Tibial nerve (tissue), 4 donors: ENCODE measurements at places on chromosomes 1 and 21. TPM values are rescaled to one million over a fixed set of nuclear protein-coding genes. Genes with fewer than 3 reads are reported as not detected.

DNA sequence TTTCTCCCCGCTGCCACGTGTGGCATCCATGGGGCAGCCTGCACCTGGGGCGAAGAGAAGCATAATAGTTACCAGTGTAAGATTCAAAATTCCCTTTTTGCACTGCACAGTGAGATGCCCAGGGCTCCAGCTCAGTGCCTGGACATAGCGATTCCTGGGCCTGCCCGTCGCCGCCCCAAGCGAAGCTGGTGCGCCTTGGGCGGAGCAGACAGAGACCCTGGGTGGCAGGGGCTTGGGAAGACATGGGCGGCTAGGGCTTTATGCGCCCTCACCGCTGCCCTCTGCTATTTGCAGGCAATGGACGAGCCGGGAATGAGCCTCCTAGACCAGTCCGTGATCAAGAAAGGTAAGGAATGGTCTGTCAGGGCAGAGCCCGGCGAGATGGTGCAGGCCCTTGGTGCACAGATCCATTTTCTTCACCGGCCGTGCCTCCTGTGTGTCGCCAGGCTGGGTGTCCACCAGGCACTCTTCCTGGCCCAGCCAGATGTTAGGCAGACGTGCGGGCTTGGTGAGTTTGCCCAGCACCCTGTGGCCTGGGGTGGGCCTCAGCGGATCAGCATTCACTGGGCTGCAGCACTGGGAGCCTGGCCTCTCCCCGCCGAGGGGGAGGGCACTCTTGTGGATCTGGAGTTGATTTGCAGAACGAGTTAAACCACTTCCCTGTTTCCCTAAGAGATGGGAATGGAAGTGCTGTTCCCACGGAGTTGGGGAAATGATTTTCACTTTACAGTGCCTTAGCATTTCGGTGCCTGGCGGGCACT lies 1.7 kb downstream of the TFAP2E start:
- peaks cover 12% of the 10 kb centered on the region for H3K4me1 ChIP-seq
- DNase-seq: no peak
- no peak overlapping the region for H3K27ac ChIP-seq
- no peak overlapping the region for H3K4me3 ChIP-seq
- H3K36me3 ChIP-seq: no peaks in the 10 kb centered on the region

- no peak for DNase-seq
- no peaks in the 10 kb centered on the region for H3K27me3 ChIP-seq
- no peaks in the 10 kb centered on the region for H3K36me3 ChIP-seq
- H3K27ac ChIP-seq: peak overlapping the region; percentile 81
- peaks cover 12% of the 10 kb centered on the region for H3K4me1 ChIP-seq
- no peak overlapping the region for H3K4me3 ChIP-seq
Measured at GRCh38 chr1:226814751-226815537, 55.5 kb upstream of the PSEN2 start.

GRCh38 chr1:185732951-185733350 lies 1.2 kb upstream of the HMCN1 start:
- H3K4me1 ChIP-seq: peaks cover 6% of the 10 kb centered on the region
- no peak overlapping the region for H3K27ac ChIP-seq
- DNase-seq: no peak

Gene GNG4
- total RNA-seq: 0.42 TPM

DNA sequence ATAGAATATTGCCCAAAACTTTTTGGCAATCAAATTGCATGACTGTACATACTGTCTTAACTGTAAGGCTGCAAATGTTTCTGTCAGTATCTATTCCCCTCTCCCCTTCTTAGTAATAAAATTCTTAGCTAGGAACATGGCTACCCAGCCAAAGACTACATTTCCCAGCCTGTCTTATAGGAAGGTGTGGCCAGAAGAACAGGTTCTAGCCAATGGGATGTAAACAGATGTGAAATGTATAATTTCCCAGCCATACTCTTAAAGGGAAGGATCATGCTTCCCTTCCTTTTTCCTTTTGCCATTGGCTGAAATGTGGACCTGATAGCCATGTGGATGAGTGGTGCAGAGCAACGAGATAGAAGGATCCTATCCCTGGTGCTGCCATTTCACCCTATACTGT lies 7.0 kb upstream of the HIVEP3 start:
- H3K27me3 ChIP-seq: no peaks in the 10 kb centered on the region
- no peak overlapping the region for H3K4me3 ChIP-seq
- H3K4me1 ChIP-seq: no peaks in the 10 kb centered on the region
- no peak overlapping the region for H3K27ac ChIP-seq
- no peaks in the 10 kb centered on the region for H3K36me3 ChIP-seq
- no peak for DNase-seq

Gene TRIM63
- not detected for total RNA-seq

DNA sequence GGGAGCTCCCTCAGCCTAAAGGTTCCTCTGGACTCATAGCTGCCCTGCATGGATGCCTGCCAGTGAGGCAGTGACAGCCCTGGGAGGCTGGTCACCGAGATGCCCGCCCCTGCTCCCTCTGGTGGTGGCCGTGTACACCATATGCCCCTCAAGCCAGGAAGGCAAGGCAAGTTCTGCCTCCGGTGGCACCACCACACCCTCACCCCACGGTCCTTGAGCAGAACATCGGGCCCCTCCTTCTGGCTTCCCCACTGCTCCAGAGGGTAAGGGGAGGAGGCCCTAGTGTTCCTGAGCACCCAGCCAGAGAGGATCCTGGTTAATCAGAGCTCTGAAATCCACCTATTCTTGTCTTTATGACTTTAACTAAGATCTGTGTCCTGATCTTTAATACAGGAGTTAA lies 1.5 kb upstream of the S100A14 start:
- no peak overlapping the region for H3K4me3 ChIP-seq
- H3K27me3 ChIP-seq: no peaks in the 10 kb centered on the region
- peaks cover 23% of the 10 kb centered on the region for H3K36me3 ChIP-seq
- DNase-seq: no peak
- peak overlapping the region; percentile 45 for H3K27ac ChIP-seq

DNA sequence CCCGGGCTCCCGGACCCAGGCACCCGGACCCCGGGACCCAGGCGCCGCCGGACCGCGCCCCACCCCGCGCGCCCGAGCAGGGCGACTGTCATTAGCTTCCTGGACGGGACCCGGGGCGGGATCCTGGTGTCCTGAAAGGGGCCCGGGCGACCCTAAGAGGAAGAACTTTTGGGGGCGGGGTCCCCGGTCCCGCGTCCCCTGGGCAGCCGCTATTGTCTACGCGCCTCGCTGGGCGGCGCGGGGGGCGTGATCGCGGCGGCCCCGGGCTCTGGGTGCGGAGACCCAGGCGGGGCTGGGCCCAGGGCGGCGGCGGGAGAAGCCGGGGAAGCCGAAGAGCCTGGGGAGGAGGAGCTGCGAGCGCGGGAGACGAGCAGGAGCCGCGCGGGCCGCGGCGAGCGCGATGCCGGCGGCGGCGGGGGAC lies 465 bp downstream of the HUNK start:
- no peaks in the 10 kb centered on the region for H3K27me3 ChIP-seq
- no peaks in the 10 kb centered on the region for H3K36me3 ChIP-seq
- DNase-seq: no peak
- peak overlapping the region; percentile 9 for H3K27ac ChIP-seq
- H3K4me1 ChIP-seq: peaks cover 8% of the 10 kb centered on the region
- H3K4me3 ChIP-seq: peak overlapping the region; percentile 59

DNA sequence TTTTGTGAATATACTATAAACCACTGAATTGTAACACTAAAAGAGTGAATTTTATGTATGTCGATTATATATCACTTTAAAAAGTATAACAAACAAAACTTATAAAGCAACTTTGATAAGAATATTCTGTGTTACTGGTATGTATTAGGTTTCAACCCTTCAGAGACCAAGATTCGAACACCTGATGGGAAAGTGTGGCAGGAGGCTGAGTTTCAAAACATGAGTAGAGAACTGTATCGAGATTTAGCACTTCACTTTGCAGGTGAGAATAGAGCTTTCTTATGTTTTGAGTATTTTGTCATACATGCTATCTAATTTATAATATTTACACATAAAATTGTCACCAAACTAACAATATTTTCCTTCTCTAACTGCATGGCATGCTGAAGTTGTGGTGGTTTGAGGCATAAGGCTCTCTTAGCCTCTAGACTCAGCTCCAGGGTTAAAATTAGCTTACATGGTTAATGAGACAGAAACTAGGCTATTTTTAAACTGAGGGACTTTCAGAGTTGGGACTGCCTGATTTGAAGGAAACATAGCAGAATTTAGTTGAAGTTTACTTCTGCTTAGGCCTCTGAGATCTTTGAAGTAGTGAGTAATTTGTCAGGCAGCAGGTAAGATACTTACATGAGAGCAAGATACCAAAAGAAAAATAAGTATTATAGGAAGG lies 48.6 kb downstream of the CEP350 start:
- H3K27me3 ChIP-seq: no peaks in the 10 kb centered on the region
- no peak overlapping the region for H3K4me3 ChIP-seq
- no peaks in the 10 kb centered on the region for H3K36me3 ChIP-seq
- no peak overlapping the region for H3K27ac ChIP-seq
- DNase-seq: no peak

- no peaks in the 10 kb centered on the region for H3K27me3 ChIP-seq
- DNase-seq: no peak
- no peaks in the 10 kb centered on the region for H3K4me1 ChIP-seq
Measured at GRCh38 chr1:31208361-31208945, 31.2 kb downstream of the NKAIN1 start.

Gene FGR
- 26.3 TPM for total RNA-seq

DNA sequence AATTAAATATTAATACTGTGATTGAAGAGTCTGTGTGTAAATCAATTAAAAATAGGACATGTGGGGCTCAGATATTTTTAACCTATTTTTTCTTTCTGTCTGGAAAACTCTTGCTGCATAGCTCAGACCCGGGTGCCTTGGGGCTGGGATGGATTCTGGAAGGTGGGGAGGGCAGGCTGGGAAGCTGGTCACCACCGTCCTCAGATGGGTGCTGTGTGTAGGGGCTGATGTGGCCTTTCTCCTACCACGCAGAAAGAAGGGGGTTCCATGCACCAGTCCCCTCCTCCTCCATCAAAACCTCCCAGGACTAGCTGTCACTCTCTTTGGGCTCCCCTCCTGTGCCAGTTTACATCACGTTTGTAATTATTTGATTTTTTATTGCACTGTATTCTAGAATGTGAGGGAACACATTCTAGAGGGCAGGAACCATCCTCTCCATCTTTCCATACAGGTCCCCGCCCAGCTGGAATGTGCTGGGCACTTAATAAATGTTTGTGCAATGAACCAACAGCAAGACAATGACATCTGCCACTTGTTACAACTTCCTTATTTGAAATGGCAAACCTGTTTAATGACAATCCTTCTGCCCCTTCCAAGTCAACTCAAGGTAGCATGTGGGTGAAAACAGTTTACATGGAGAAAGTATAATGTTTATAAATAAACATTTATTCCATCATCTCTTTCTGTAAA lies 104.3 kb downstream of the EDEM3 start:
- H3K36me3 ChIP-seq: no peaks in the 10 kb centered on the region
- no peak for DNase-seq
- H3K4me1 ChIP-seq: no peaks in the 10 kb centered on the region
- no peaks in the 10 kb centered on the region for H3K27me3 ChIP-seq
- H3K4me3 ChIP-seq: no peak overlapping the region

Gene RBP7
- total RNA-seq: 41.7 TPM

DNA sequence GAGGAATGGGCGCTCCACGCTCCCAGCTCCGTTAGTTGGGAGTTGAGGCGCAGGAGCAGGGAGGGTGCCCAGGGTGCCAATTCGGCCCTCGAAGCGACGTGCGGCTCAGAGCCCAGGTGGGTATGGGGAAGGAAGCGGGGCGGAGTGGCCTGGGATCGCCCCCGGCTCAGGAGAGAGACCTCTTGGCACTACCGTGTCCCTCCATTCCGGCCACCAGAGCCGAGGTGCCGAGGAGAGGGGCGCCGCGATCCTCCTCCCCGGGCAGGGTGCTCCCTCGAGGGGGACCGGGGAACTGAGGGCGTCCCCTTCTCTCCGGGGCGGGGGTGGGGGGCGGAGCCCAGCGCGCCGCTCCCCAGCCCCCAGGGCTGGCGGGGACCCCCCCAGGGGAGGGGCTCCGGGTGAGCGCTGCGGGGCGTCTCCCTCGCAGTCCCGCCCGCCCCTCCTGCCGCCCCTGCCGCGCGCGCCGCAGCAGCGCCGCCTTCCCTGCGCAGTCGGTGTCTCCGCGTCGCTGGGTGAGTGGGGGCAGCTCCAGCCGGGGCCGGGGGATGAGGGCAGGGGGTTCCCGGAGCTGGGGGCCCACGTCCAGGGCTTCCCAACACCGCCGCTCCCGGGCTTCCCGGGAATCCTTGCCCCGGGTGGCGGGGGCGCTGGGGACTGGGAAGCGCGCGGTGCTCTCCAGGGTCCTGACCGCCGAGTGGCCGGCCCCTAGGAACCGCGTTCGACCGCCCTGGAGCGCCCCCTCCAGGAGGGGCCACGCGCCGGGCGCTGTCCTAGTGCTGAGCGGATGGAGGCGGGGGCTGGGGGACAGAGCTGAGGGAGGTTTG lies at the start of gene HPCA:
HPCA (plus strand) TSS at position 488 of the 824 bp plus-strand sequence. CDS start 2,408 bp downstream, outside the sequence.
- DNase-seq: no peak
- H3K27ac ChIP-seq: no peak within 1 kb of the TSS
- no peaks in the 10 kb centered on the region for H3K4me1 ChIP-seq
- H3K36me3 ChIP-seq: no peaks in the 10 kb centered on the region

Gene C8A
- total RNA-seq: not detected

Gene CHI3L1
- total RNA-seq: not detected

Gene NEK2
- 2.0 TPM for total RNA-seq

Gene GPR37L1
- total RNA-seq: 22.6 TPM

Gene PRAMEF18
- total RNA-seq: not detected

DNA sequence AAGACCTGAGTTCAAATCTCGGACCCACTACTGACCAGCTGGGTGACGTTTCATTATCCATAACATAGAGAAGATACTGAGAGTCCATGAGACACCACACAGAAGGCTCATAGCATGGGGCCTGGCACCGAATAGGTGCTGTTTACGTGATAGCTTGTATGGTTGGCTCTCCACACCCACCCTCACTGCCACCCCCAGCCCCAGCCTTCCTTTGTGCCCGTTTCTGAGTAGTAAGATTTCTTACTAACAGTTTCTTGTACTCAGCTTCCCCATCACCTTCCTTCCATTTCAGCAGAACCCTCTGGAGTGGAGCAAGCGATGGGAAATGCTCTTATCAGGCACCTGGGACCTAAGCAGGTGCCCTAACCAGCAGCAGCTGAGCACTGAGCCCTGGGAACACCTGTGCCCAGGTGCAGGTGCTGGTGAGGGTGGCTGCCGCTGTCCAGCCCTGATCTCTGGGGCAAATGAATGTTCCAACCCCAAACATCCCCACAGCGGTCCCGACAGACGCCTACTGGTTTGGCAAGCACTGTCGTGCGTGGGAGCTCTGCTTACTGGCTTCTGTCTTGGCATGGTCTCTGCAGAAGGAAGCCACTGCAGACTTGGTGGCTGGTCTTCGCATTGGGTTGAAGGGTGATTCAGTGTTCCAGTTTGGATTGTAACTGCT lies 225.4 kb downstream of the CAMTA1 start:
- no peaks in the 10 kb centered on the region for H3K36me3 ChIP-seq
- no peak overlapping the region for H3K27ac ChIP-seq
- no peaks in the 10 kb centered on the region for H3K27me3 ChIP-seq
- H3K4me1 ChIP-seq: no peaks in the 10 kb centered on the region
- H3K4me3 ChIP-seq: no peak overlapping the region
